ENCODE measurements at places on chromosomes 11 and 22. TPM values are rescaled to one million over a fixed set of nuclear protein-coding genes. Genes with fewer than 3 reads are reported as not detected.
A peak's percentile ranks its signal among the peaks of the same experiment; 100 is the strongest.

- no peaks in the 10 kb centered on the region for H3K27me3 ChIP-seq
- peaks cover 16% of the 10 kb centered on the region for H3K36me3 ChIP-seq
- peak overlapping the region; percentile 100 for H3K27ac ChIP-seq
- peaks cover 63% of the 10 kb centered on the region for H3K4me1 ChIP-seq
- peak; percentile 94 for DNase-seq
These were observed 651 bp upstream of the C11orf42 start for GRCh38 chr11:6204706-6205105.

DNA sequence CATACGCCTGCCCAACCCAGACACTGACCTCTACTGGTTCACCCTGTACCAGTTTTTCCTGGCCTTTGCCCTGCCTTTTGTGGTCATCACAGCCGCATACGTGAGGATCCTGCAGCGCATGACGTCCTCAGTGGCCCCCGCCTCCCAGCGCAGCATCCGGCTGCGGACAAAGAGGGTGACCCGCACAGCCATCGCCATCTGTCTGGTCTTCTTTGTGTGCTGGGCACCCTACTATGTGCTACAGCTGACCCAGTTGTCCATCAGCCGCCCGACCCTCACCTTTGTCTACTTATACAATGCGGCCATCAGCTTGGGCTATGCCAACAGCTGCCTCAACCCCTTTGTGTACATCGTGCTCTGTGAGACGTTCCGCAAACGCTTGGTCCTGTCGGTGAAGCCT is 2.2 kb downstream of the MCHR1 start:
- H3K27ac ChIP-seq, result no peak overlapping the region
- no peak for DNase-seq
- peaks cover 4% of the 10 kb centered on the region for H3K4me1 ChIP-seq
- peaks cover 20% of the 10 kb centered on the region for H3K27me3 ChIP-seq
- H3K36me3 ChIP-seq, result no peaks in the 10 kb centered on the region

DNA sequence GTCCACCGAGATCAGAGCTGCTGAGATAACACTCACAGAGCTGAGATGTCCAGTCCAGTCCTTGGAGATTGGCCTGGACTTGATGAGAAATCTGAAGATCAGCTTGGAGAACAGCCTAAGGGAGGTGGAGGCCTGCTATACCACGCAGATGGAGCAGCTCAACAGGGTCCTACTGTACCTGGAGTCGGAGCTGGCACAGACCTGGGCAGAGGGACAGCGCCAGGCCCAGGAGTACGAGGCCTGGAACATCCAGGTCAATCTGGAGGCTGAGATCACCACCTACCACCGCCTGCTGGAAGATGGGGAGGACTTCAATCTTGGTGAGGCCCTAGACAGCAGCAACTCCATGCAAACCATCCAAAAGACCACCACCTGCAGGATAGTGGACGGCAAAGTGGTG is 33.1 kb downstream of the CLTCL1 start:
- DNase-seq, result no peak
- no peaks in the 10 kb centered on the region for H3K4me1 ChIP-seq
- H3K36me3 ChIP-seq, result no peaks in the 10 kb centered on the region
- no peak overlapping the region for H3K4me3 ChIP-seq
- no peak overlapping the region for H3K27ac ChIP-seq
- H3K27me3 ChIP-seq, result no peaks in the 10 kb centered on the region

- no peak for DNase-seq
- no peaks in the 10 kb centered on the region for H3K27me3 ChIP-seq
- H3K4me3 ChIP-seq, result no peak overlapping the region
- no peaks in the 10 kb centered on the region for H3K4me1 ChIP-seq
These were observed 39.1 kb upstream of the SHISAL1 start for GRCh38 chr22:44351685-44352377.

DNA sequence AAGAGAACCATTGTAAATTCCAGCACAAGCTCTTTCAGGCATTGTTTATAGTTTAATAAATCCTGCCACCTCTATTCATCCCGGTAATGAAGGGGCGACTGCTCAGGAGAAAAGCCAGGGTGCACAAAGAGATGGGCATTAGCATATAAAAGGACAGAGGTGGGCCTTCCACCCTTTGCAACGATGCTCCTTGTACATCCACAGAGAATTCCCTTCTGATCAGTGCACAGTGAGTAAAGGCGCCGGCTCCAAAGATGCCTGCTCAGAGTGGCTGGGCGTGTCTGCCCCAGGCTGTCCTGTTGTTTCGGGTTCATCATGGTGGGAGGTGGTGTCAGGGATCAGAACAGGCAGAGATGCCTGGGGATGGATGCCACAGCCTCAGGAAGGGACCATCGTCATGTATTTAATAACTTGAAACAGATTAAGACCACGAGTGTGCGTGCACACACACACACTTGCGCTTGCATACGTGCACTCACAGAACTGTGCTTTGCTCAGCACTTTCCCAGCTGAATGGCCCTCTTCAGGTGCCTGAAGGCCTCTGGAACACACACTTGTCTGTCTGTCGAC is 305.0 kb downstream of the TBC1D22A start:
- H3K4me3 ChIP-seq, result no peak overlapping the region
- H3K36me3 ChIP-seq, result peaks cover 17% of the 10 kb centered on the region
- H3K27me3 ChIP-seq, result no peaks in the 10 kb centered on the region

DNA sequence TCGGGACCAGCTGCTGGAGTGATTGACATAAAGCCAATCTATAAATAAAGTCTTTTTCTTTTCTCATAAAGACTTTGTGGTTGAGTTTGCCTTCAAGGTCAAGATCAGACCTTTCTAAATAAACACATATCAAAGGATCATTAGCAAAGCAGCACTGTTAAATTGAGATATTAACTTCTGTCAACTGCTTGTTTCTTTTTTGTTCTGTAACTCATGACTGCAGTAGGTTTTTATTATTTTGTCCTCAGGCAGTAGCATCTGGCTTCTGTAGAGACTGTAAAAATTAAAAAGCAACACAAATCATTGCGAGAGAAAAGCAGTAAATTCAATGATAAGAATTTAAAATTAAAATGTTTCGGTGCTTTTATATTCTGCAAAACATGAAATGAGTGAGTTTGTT is 77.7 kb upstream of the NNMT start:
- H3K4me3 ChIP-seq, result no peak overlapping the region
- H3K27me3 ChIP-seq, result no peaks in the 10 kb centered on the region
- no peak overlapping the region for H3K27ac ChIP-seq

Gene MUC5AC
- not detected for polyA plus RNA-seq

Gene TSSK2
- polyA plus RNA-seq, result not detected

Gene GP1BB
- polyA plus RNA-seq, result 0.38 TPM

Gene RBMXL2
- polyA plus RNA-seq, result not detected
